ENCODE measurements at places on chromosomes 7 and 10.
A peak's percentile ranks its signal among the peaks of the same experiment; 100 is the strongest.

DNA sequence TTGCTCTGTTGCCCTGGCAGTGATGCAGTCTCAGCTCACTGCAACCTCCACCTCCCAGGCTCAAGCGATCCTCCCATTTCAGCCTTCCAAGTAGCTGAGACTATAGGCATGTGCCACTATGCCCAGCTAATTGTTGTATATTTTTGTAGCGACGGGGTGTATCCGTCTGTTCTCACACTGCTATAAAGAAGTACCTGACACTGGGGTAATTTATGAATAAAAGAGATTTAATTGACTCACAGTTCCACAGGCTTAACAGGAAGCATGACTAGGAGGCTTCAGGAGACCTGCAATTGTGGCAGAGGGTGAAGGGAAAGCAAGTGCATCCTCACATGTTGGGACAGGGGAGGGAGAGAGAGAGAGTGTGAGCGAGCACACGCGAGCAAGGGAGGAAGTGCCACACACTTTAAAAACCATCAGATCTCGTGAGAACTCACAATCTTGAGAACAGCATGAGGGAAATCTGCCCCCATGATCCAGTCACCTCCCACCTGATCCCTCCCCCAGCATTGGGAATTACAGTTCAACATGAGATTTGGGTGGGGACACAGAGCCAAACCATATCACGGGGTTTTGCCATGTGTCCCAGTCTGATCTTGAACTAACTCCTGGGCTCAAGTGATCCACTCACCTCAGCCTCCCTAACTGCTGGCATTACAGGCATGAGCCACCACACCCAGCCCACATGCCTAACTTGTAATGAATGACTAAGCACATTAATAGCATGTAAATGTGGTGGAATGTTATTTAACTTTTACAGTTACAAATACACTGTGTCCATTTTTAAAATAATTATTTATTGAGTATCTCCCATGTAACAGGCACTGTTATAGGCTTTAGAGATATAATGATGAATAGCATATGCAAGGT is 65.5 kb downstream of the RALA start:
- DNase-seq, result no peak

- no peak for DNase-seq
Observed at GRCh38 chr7:90917539-90917938, 321.4 kb downstream of the CDK14 start.

DNA sequence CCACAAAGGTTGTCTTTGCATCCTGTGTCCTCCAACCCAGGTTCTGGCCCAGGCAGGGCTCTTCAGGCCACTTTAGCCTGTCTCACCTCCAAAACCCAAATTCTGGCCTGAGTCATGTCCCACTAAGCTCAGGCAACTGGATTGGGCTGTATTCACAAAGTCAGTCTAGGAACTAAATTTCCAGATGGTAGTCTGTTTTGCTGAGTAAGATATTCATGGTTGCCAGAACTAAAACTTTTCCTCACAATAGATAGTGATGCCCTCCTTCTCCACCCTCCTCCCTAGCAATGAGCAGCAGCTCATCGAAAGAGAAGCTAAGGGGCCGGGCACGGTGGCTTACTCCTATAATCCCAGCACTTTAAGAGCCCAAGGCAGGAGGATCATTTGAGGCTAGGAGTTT is 2.9 kb upstream of the ZNF713 start:
- DNase-seq, result no peak

DNA sequence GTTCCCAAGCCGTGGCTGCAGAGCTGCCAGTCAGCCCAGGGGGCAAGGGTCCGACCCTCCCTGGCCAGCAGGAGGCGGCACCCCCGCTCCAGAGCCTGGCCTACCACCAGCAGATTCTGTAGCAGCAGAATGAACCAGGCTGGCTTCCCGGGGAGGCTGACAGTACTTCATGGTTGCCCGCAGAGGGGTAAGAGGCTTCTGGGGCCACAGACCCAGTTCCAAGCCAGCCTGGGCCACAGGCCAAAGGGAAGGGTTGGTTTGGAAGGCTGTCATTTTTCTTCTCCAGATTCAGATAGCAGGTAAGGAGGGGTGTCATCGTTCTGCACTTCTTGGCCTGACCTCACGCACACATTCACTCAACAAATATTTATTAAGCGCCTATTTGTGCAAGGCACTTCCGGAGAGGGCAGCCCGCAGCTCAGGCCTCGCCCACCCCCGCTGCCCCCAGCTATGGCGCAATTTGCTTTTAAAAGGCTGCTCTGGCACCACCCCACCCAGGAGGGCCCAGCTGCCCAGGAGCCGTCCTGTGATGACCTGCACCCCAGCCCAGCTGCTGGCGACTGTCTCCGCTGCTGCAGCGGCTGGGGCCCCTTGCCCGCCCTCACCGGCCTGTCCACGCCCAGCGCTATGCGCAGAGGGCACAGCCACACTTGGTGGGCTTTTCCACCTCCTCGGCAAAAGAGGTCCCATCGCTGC is 168.5 kb downstream of the LCOR start:
- no peak for DNase-seq

- peak; percentile 78 for DNase-seq
Observed at GRCh38 chr7:33109005-33109757, at the start of gene RP9. Gene RP9 (minus strand): TSS chr7:33109404. CDS start chr7:33109372, 32 bp downstream.

GRCh38 chr10:77837248-77837924 is 89.2 kb downstream of the DLG5 start:
- DNase-seq, result peak; percentile 68

DNA sequence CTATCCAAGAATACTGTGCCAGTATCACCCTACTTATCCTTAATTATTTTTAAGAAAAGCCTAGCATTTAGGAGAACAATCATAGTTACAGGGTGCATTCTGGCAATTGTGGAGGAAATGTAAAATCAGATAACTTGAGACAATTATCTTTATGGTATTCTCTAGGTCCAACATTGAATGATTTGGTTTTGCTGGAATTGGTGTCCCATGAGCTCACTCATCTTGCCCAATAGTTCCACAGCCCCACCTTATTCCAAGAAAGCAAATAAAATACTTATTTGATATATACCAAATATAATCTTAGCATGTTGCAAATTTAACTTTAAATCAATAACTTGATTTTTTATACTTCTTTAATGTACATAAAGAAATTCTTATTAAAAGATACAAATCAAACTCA is 65.3 kb downstream of the DGKB start:
- DNase-seq, result no peak
